Smooth muscle cell of the brain vasculature (primary cell): ENCODE measurements at places on chromosomes 6 and 20.

GRCh38 chr6:73579389-73579788 lies 58.6 kb upstream of the EEF1A1 start:
- no peak for DNase-seq

DNA sequence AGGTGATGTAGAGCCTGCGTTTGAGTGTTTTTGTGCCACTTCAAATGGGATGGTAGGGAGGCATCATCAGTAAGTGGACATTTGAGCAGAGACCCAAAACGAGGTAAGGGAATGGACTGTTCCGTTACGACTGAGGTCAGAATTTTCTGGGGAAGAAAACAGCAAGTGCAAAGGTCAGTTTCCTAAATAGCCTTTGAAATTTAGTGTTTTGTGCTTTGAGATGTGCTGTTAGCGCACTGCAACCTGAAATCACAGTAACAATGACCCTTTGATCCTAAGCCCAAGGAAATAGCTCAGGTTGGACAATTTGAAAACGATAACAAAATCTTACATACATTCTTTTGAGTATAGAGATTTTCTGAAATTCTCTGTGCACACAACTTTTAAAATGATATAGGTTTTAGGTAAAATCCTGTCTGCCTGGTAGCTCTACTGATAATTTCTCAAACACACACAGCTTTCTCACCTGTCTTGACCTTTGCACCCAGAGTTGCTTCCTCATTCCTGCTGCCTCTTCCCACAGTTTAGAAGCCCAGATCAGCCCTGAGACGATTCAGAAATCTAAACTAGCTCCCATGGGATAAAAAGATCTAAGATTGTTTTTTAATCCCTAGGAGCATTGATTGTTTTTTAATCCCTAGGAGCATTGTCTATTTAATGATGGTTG lies 22.1 kb downstream of the DCBLD1 start:
- DNase-seq, result no peak

DNA sequence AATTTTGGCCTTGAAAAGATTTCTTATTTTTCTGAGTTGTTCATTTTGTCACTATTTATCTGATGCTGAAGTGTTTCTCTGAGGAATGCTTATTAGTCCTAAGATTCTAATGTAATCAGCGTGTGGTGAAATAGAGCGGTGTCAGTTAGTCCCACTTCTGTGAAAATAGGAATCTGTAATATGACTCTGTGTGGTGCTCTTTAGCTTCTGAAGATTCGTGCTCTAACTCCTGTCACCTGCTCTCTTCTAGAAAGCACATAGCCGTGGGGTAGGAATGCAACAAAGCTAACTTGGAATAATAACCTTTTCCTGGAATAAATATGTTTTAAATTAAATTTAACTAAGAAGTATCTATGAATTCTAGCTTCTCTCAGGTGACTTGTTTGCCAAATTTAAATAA lies 90.4 kb downstream of the BCKDHB start:
- no peak for DNase-seq

DNA sequence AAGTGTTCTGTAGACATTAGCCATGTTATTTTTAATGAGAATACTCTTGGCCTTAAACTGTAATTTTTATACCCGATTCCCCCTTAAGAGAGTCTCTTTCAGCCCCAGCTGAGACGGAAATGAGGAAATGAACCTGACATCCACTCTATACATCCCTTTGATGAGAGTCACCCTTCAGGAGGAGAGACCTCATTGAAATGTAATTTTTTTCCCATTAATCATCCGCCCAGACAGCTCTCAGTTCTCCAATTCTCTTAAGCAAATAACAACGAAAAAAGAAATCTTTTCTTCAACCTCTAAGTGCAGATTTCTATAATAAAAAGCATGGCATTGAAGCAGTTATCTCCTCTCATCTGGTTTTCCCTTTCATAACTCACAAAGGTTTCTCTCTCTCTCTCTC lies 243.8 kb upstream of the PMEPA1 start:
- no peak for DNase-seq

DNA sequence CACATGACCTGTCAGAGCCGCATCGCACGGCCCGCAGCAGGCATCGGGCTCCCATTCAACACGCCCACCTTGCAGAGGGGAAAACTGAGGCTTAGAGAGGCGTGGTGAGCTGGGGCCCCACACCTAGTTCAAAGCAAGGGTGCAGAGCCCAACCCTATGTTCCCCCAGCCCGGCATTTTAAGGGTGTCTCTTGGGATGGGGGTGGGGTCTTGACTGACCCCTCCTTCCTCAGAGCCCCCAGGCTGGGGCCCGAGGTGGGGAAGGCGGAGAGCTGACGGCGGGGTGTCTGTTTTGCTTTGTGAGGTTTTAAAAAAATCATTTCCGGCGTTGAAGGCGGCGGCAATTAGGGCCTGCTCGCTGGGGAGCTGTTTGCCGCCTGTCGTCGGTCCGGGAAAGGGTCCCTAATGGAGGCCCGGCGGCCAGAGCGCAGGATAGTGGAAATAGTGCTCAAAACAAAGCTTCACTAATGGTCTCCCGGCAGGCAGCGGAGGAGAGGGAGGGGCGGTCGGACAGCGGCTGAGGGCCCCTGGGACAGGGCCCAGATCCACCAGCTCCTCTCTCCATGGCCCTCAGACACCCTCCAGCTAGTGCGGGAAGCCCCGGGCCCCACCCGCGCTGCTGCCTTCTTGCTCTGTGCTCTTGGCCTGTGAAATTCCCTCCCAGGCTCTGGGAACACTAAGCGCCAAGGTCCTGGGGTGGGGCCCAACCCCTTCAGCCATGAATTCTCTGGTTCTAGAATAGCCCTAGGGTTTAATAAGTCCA lies 11.9 kb downstream of the VSTM2L start:
- DNase-seq, result no peak

- DNase-seq, result no peak
Measured at GRCh38 chr20:58710481-58711265, 18.1 kb downstream of the NPEPL1 start.

- no peak for DNase-seq
Measured at GRCh38 chr6:167794161-167795157, 32.3 kb upstream of the AFDN start.

DNA sequence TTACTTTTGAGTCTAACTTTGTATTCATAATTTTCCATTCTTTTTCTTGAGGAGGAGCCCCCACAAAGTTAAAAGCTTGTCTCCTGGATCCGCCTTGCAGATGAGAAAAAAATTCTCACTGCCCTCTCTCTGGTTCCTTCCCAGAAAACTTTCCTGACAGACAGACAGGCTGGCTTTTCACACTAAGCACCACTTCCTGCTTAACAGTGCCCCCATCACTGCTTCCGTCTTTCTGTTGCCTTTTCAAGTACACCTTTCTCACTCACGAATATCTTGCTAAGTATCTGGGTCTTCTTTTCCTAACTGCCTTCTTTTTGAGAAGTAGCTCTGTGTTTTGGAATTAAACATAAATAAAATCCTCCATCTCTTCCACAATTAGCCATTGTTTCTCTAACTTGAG lies 19.8 kb upstream of the LMBRD1 start:
- DNase-seq, result no peak

DNA sequence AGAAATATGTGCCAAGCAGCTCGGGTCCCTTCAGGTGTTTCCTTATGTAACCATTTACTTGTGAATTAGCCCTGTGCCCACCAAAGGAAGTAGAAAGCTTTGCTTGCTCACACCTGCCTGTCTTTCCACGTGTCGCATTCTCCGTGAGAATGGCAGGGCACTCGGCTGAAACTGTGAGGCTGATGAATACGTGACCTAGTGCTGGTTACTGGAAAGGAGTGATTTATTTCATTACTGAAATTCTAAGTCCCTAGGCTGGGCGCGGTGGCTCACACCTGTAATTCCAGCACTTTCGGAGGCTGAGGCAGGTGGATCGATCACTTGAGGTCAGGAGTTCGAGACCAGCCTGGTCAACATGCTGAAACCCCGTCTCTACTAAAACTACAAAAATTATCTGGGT lies 45.9 kb upstream of the TULP1 start:
- DNase-seq, result no peak

DNA sequence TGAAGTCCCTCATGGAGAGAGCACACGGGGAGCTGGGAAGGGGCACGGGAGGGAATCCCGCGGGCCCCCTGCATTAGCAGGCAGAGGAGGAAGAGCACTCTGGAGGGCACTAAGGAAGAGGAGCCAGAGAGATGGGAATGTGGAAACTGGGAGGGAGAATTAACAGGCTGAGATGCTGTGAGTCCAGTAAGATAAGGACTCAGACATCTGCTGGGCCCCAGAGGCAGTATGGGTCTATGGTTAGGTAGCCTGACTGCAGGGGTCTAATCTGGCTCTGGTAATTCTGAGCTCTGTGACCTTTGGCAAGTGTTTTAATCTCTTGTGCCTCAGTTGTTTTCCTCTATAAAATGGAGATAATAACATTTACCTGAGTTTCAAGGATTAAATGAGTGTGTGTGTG lies 15.7 kb upstream of the SRSF3 start:
- no peak for DNase-seq

DNA sequence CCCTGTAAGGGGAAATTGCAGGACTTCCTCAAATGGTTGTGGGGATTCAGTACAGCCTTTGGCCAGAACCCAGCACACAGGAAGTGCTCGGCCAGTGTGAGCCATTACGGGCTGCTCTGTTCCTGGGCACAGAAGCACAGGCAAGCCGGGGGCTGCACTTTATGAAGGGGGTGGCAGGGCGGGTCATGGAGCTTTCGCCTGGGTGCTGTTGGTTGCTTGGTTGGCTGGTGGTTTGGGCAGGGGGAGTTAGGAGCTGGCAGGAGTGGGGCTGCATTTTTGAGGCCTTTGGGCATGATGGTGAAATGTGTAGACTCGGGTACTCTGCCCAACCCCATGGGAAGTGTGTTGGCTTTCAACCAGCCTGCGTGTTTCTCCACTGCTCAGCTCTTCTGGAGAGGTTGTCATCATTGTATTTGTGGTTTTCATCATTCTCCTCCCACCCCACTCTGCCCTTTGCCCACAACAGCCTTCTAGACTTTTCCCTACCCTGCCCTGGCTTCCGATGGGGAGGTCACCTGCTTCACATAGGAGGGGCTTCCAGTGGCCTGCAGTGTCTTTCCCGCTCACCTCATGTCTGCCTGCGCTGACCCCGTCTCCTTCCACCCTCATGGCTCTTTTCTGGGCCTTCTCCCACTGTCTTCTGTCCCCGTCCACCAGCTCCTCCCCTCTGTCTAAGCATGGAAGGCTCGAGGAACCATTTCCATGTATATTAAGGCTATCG lies 16.1 kb upstream of the RBM38 start:
- DNase-seq, result no peak

DNA sequence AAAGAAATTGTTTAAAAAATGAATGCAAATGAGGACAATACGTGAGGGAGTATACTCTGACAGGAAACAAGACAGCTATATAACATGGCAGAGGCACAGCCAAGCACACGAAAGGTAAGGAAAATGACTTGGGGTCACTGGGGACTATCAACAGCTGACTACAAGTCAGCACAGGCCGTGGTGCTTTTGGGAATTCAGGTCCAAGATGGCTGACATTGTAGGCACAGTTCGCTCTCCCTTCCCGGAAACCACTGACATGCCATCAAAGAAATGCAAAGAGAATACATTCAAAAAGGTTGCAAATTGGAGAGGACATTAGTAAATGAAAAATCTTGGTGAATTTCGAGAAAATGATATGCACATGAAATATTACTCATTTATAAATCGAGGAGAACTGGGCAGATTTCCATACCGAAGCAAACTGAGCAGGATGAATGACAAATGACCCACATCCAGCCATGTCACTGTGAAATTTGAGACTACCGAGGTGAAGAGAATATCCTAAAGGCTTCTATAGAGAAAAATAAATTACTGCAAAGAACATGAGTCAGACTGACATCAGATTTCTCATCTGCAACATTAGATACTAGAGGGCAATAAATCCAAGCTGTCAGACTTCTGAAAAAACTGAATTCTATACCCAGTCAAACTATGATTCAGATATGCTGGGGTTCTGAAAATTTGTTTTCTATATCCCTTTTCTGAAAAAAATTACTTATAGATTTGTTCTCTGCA lies 391.1 kb downstream of the BTBD9 start:
- DNase-seq, result no peak

DNA sequence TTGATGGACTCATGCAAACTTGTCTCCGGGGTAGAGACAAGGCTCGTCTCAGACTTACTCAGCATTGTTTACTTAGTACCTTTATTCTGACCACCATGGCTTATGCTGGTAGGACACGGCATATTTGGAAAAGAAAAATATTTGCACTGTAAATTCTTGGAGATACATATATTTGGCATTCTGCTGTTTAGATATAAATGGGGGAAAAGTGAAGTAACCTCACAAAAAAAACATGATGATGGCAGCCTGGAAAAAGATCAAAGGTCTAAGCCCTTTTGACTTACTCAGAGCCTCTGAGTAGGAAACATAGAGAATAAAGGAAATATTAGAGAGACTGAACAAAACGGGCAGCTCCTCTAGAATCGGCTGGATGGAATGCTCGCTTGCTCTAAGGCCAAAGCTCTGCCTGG lies 32.5 kb downstream of the PDE10A start:
- DNase-seq, result no peak

DNA sequence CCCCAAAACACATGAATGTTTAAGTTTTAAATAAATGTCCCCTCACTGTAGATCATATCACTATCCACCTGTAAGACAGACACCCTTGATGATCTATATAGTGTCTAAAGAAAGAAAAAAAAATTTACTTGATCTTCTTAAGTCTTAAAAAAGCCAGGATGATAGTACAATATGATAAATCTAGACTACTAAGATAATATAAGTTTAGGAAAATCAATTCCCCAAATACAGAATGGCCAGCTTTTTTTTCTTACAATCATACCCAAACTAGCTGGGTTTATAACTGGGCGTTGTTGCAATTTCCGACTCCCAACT lies 14.4 kb downstream of the ZNF217 start:
- DNase-seq, result no peak

- no peak for DNase-seq
Measured at GRCh38 chr20:21387528-21387927, 9.8 kb downstream of the NKX2-4 start.

GRCh38 chr6:78832091-78832808 lies 35.1 kb upstream of the IRAK1BP1 start:
- DNase-seq, result no peak

- peak; percentile 18 for DNase-seq
Measured at GRCh38 chr20:23419995-23420901, 1.0 kb downstream of the NAPB start.

DNA sequence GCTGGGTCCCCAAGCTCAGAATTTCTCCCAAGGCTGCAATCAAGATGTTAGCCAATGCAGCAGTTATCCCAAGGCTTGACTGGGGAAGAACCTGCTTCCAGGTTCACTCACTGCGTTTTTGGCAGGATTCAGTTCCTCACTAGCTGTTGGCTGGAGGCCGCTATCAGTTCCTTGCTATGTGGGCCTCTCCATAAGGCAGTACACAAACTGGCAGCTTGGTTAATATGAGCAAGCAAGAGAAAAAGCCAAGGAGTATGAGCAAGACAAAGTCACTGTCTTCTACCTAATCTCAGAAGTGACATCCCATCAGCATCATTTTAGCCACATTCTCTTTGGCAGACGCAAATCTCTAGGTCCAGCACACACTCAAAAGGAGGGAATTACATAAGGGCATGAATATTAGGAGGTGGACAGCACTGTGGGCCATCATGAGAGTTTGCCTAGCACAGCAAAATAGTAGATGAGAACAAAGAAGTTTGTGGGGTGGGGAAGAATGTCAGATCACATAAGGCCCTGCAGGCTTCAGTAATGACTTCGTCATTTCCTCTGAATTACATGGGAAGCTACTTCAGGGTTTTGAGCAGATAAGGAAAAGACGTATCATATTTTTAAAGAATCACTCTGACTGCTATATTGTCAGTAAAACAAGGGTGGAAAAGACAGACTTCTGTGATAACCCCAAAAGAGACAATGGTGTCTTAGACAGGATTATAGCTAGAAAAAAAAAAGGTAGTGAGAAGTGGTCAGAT lies 25.5 kb downstream of the LMBRD1 start:
- DNase-seq, result no peak
